ENCODE measurements at places on chromosomes 11 and 22.

DNA sequence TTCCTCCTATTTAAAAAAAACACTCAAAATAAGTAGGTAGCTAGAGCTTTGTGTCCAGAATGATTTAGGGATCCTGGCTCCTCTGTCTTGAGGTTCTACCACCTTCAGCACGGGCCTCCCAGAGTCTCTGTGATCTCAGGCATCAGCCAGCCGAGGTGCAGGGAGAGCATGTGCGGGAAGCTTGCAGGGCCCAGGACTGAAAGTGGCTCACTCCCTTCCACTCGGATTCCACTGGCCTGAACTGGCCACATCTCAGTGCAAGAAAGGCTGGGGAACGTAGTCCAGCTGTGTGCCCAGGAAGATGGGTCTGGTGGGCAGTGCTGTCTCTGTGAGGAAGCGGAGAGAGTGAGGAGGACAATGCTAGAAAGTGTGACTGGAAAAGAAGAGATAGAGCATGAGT, 68.3 kb upstream of the MYOD1 start:
- no peak for ATAC-seq

- no peak for ATAC-seq
Measured at GRCh38 chr11:12765428-12765827, 91.2 kb downstream of the TEAD1 start.

- no peak for ATAC-seq
Measured at GRCh38 chr11:28337701-28338100, 229.5 kb downstream of the METTL15 start.

GRCh38 chr11:134559602-134559962, 147.5 kb upstream of the B3GAT1 start:
- ATAC-seq = no peak

- no peak for ATAC-seq
Measured at GRCh38 chr22:38085501-38085900, 1.5 kb upstream of the SLC16A8 start.

- peak; percentile 65 for ATAC-seq
Measured at GRCh38 chr11:94705891-94706615, 62.1 kb upstream of the AMOTL1 start.

GRCh38 chr11:92826136-92826535, 143.3 kb upstream of the MTNR1B start:
- no peak for ATAC-seq

DNA sequence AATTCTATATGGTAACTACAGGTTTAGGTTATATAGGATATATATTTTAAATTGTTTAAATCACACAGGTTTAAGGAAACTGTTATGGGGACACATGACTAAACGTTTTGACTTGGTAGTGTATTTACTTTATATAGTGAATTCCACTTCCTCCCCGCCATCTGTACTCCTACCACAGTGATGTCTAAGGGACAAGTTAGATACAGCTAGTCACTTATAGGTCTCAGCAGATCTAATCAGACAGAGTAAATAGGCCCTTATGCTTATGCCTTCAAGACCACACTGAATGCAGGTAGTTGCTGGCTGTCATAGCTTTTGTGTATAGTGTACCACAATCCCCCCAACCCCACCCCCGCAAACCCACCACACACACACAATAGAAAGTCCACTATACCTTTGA, 8.2 kb downstream of the SESN3 start:
- ATAC-seq = no peak

DNA sequence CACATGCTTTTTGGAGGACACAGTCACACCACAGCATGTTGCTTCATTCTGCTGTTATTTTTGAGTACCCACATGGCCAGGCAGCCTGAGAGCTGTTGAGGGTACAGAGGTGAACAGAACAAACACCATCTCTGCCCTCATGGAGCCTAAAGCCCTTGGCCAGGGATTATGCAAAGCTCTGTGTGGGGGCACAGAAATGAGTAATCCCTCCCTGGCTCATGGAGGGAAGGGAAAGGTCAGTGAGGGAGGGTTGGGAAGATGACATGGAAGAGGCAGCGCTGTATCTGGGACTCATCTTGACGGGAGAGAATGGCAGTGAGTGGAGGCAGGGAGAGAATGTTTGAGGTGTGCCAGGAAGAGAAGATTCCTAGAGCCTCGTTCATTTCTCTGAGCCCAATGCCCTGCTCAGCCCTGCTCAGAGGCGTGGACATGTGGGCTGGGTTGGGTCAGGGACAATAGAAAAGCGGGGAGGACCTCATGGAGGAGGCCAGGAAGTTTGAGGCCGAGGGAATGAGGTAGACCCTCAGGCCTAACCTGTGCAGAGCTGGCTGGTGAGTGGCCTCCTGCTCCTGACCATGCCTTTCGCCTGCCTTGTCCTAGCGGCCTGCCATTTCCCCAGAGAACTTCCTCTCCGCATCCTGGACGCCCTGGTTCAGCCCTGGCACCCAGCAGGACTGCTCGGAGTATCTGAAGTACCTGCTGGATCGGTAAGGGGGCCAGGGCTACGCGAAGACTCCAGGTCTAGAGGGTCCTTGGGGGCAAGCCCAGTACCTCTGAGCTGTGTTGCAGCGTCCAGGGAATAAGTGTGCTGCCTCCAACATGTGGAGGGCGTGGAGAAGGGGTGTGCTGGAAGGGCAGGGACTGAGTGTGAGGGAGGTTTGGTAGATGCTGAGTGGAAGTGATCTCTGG, 19.8 kb downstream of the USP35 start:
- ATAC-seq = peak; percentile 22

DNA sequence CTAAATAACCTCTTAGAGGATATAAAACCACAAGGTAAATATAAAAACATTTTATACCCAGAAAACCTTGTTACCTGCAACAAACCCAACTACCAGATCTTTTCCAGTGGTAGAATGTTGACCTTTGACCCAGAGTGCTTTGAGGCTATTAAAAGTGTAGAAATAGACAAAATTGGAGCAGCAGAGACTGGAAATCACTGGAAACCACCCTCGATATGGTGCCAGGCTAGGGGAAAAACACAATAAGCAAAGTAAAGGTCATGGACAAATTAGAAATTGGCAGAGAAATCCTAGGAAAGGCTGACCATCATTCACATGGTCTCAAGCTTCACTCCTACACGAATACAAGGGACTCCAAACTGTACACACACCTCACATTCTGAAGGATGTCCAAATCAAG, 26.7 kb downstream of the SLC25A17 start:
- ATAC-seq = no peak

GRCh38 chr22:37433786-37434185, 6.5 kb upstream of the ELFN2 start:
- no peak for ATAC-seq

DNA sequence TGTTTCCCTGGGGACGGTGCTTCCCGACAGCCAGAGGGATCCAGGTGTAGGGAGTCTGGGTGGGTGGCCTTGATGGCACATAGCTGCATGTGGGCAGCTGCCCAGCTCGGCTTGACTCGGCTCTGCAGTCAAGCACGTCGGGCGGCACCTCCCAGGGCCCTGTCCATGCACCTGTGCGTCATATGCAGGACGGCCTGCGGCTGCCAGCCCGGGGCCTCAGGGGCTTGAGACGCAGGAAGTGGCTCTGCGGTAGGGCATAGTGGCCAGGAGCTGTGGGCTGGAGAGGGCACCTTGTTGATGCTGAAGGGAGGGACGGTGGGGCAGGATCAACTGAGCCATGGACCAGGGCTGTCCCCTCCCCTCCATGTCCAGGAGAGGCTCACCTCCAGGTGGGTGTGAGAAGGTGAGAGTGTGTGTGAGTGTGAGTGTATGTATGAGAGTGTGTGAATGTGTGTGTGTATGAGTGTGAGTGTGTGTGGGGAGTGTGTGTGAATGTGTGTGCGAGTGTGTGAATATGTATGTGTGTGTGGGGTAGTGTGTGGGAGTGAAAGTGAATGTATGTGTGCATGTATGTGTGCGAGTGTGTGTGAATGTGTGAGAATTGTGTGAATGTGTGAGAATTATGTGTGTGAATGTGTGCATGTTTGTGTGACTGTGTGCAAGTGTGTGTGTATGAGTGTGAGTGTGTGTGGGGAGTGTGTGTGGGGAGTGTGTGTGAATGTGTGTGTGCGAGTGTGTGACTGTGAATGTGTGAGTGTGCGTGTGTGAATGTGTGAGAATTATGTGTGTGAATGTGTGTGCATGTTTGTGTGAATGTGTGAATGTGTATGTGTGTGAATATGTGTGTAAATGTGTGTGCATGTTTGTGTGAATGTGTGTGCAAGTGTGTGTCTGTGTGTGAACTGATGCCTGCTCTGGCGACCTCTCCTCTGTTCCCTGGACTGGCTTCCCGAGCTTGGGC, 5.7 kb upstream of the SUN2 start:
- no peak for ATAC-seq

DNA sequence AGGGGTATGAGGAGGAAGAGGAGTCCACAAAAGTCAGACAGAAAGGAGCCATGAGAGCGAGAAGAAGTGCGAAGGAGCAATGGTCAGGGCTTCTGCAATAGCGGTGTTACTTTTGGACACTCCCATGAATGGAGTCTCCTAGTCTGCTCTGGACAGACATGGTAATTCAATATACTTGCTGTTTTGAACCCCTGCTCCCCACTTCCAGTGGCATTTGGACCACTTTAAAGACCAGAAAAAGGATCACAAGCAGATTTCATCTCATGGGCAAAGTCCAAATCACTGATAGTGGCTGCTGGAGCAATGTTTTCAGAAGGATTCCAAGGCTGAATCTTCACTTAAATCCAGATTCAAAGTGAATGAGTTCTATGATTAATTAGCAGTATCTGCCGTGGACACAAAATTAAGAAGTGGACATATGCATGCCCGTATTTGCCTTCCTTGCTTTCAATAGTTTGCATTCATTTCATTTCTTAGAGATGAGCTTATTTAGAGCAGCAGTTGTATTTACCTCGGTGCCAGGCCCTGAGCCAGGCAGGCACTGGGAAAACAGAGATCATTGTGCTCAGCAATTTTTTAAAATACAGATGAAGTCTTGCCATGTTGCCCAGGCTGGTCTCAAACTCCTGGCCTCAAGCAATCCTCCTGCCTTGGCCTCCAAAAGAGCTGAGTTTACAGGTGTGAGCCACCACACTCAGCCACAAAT, 72.0 kb downstream of the SLC1A2 start:
- ATAC-seq = no peak

GRCh38 chr22:44145544-44145943, 35.2 kb upstream of the PARVG start:
- no peak for ATAC-seq

- ATAC-seq = no peak
Measured at GRCh38 chr11:119376197-119376847, 5.2 kb downstream of the USP2 start.

- no peak for ATAC-seq
Measured at GRCh38 chr11:11035331-11035730, 177.5 kb upstream of the ZBED5 start.

- ATAC-seq = no peak
Measured at GRCh38 chr11:25163421-25163820, 666.6 kb downstream of the LUZP2 start.

Data from SK-N-SH treated with all-trans-retinoic acid at 6 μM for 48 hours (cell line).